ENCODE measurements at places on chromosomes 1 and 21. TPM values are rescaled to one million over a fixed set of nuclear protein-coding genes. Genes with fewer than 3 reads are reported as not detected.
A peak's percentile ranks its signal among the peaks of the same experiment; 100 is the strongest.

Gene OR2T11
- not detected for total RNA-seq

Gene LYPD8
- total RNA-seq, result not detected

- DNase-seq, result no peak
Observed at GRCh38 chr1:12548279-12548972, 69.6 kb downstream of the DHRS3 start.

- no peak for DNase-seq
Observed at GRCh38 chr1:109890115-109890953, 20.3 kb upstream of the CSF1 start.

DNA sequence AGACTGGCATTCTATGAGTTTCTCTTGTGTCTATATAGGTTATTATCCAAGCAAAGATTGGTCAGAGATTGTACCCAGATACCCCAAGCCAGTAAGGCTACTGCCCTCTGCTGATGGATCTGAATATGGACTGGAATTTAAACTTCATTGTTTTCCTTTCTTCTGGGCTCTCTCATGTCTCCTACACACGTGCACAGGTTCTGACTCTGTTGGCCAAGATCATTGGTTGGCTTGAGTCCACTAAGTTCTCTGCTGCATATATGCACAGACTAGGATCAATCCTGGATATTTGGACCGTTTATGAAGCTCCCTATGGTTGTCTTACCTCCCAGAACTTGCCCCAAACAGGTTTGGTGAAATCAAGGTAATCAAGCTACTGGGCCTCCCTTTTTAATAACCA is 69.7 kb downstream of the CC2D1B start:
- no peak for DNase-seq

DNA sequence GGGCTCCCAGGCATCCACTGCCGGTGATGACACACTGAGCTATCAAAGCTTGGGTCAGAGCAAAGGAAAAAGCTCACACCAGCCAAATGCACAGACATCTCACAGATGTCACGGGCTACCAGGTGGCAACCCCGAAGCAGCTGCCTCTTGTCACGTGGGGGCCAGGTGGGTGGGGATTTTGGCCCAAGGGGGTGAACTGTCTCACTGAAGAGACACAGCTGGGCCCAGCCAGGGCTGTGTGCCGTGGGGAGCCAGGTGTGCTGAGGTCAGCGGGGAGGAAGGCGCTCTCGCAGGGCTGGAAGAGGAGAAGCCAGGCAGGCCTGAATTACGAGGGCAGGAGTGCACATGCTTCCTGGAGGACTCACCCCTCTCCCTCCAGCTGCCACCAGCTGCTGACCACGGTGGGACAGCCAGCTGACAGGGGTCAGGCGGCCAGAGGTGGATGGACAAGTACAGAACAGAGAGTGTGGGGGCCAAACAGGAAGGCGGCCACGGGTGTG is 32.4 kb downstream of the KCNN3 start:
- DNase-seq, result peak; percentile 57

- DNase-seq, result no peak
Observed at GRCh38 chr1:160330119-160330518, 12.9 kb downstream of the COPA start.

GRCh38 chr21:44047996-44048560 is 36.0 kb downstream of the TRAPPC10 start:
- DNase-seq, result no peak

Data from ureter (tissue), 1 donor.